ENCODE measurements at places on chromosomes 2 and 18.

DNA sequence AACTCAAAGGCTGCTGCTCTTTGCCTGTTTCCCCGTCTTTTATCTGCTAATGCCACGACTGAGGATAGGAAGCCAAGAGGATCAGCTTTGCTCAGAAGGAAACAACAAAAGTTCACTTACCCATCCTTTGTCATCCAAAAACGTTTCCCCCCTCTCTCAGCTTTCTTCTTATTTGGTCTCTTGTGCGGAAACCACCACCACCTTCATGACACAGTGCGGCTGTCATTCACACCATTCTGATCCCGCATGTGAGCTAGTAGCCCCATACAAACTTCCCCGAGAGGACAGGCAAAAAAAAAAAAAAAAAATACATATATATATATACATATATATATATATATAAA is 656 bp downstream of the LRRTM4 start:
- no peak for DNase-seq

DNA sequence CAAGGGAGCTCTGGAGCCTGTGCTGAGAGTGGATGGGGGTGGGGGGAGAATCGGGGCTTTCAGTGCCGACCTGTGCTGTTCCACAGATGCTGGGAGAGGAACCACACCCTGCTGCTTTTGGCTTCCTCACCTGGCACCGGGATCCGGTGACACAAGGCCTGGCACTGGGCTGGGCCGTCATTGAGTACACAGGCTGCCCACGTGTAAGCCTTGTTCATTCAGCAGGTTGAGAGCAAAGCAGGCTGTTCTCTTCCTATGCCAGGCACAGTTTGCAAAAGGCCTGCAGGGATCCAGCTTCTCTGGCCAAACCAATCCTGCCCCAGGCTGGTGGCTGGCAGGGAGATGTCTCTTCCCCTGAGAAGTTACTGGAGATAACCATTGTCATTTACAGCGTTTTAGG is 17.1 kb downstream of the TRIB2 start:
- no peak for DNase-seq

DNA sequence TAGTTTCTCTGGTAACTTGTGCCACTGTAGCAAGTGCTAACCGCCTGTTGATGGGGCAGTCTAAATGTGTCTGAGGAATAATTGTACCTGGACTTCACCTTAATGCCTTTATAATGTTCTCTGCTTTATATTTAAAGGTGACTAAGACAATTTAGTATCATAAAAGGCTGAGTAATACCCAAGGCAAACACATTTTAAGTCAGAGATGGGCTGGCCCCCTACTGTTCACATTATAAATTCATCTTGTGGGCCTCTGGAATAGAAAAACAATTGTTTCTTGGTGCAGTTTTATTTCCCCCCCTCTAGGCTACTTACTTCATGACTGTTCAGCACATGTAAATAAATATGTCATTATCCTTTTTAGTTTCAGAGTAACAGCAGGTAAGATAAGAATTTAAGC is 559.3 kb upstream of the PIK3C3 start:
- no peak for DNase-seq

GRCh38 chr2:109185821-109186570 is 57.0 kb downstream of the SH3RF3 start:
- no peak for DNase-seq

DNA sequence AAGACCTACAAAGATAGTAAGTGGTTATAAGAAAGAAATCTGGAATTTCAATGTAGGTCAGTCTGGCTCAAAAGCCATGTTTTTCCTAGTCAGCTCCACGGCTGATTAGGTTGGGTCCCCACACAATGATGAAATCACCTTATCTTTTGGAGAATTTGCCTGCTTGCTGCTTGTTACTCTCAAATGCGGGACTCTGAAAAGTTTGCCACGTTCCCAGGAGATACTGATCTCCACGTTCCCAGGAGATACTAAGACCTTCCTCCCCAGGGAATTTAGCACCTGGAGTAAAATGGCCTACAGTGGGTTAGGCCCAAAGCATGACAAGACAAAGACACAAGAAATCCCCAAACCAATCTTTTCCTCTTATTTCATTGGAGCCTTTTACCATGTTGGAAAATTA is 449.6 kb downstream of the TNS1 start:
- DNase-seq: no peak

DNA sequence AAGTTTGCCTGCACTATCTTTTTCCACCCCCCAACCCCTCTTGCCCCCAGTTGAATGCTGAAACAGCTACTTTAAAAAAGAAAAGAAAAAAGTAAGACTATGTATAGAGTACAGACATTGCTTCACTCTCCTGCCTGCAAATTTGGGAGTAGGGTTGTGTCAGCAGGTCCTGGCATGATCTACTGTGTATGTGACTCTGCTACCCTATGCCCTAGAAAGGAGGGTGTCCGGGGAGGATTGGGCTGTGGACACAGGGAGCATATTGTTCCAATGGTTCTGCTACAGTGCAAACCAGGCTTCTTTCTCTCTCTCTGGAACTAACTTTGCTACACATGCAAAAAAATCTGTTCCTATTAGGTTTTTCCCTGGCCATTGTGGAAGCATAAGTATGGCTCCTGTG is 9.9 kb upstream of the ZEB2 start:
- DNase-seq: no peak

GRCh38 chr2:187593697-187594096 is 39.5 kb upstream of the TFPI start:
- DNase-seq: no peak

DNA sequence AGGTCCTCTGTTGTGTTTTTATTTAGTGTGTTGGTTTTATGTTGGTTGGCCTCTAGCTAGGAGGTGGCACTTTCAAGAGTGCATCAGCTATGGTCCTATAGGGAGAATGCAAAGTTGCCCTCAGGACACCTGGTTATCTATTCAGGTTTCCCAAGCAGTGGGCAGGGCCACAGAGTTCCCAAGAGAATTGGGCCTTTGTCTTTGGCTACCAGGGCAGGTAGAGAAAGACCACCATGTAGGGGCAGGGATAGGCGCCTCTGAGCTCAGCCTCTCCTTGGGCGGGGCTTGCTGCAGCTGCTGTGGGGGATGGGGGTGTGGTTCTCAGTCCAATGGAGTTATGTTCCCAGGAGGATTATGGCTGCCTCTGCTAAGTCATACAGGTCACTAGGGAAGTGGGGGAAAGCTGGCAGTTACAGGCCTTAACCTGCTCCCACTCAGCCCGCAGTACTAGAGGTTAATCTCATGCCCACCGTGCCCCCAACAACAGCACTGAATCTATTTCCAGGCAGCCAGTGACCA is 26.0 kb downstream of the ABCB11 start:
- no peak for DNase-seq

DNA sequence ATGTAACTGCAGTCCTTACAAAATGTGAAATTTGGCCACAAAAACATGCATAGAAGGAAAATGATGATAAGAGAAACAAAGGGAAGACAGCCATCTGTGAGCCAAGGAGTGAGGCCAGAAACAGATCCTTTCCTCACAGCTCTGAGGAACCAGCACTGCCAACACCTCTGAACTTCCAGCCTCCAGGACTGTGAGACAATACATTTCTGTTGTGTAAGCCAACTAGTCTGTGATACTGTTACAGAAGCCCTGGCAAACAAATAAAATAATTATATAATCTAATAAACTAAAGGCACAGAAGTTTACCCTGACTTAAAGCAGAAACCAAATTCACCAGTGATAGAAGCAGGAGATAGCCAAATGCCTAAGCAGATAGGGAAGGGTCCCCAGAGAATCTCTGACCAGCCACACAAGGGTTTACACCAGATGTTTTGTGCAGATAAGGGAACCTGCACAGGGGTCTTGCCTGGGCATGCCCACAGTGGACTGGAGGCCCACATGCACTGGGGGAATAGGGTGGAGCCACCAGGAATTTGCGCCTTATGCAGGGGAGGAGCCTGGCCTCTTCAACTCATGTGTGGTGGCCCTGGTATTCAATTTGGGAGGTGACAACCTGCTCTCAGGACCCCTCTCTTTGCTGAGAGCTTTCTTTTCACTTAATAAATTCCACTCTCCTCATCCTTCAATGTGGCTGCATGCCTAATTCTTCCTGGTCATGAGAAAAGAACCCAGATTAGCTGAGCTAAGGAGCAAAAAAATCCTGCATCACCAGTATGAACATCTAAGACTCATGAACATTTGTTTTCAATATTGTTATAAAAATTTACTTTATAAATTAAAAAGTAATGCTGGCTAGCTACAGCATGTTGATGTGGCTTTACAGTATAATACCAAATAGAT is 3.8 kb upstream of the GCC2 start:
- DNase-seq: no peak

DNA sequence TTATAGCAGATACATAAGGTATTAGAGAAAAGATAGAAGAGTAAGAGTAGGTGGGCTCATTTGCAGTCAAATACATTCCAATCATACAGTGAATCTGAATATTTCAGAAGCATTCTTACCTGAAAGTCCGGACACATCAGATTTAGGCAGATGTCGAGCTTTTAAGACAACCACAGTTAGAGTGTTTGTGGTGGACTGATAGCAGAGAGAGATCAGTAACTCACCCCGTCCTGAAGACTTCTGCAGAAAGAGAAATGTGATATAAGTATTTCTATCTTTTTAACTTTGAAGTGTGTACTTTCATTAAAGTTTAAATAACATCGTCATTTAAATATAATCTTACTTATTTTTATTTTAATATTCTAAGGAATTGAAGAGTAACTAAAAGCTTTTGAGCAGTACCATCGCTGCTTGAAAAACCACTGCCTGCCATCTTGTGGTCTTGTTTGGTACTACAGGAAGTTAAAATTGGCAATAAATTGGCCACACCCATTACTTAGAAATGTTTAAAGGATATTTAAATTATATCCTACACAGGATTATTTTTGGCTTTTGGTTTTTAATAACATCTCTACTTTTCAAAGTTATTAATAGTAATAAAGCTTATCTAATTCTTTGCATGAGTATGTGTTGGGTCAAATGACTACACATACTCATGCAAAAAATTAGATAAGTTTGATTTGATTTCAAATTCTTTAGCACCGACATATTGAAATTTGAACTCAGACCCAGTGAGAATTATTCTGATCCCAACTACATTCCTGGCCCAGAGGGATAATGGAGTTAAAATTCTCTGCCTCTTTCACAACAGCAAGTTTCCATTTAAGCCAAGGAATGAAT is 5.5 kb downstream of the SYT4 start:
- peak; percentile 9 for DNase-seq

DNA sequence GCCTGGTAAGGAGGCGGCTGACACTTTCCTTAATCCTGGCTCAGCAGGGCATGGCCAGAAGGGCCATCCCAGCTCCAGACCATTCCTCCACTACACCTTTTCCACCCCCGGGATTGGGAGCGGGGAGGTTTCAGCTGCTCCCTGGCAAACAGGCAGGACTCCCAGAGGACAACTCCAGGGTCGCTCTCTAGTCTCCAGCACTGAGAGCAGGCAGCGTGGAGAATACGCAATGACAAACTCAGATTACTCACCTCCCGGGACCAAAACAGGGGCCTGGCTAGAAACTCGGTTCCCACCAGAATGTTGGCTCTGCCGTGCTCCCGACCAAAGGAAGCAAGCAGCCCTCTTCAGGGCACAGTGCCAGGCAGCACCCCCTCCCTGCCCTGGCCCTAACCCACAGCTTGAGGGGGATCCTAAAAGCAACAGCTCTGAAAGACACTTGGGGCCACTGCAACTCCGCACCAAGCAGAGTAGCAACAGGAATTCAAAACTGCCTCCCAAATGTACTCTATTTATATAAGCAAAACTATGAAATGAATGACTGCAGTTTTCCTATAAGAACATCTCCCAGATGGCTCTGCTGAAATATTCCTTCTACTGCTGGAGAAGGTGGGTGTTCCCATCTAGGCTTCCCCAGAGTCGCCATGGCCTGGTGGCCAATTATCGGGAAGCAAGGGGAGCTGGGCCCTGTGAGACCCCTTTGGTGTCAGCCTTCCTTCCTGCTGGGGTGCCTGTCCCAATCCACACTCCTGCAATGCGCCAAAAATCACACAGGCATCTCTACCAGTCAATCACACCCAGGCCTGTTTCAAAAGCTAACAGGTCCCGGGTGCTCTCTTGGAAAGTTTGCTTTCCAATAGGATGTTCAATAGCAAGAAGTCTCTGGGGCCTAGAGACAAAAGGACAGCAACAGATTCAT is 61.2 kb upstream of the POMC start:
- no peak for DNase-seq

GRCh38 chr2:186603286-186603685 is 13.4 kb downstream of the ITGAV start:
- DNase-seq: no peak

DNA sequence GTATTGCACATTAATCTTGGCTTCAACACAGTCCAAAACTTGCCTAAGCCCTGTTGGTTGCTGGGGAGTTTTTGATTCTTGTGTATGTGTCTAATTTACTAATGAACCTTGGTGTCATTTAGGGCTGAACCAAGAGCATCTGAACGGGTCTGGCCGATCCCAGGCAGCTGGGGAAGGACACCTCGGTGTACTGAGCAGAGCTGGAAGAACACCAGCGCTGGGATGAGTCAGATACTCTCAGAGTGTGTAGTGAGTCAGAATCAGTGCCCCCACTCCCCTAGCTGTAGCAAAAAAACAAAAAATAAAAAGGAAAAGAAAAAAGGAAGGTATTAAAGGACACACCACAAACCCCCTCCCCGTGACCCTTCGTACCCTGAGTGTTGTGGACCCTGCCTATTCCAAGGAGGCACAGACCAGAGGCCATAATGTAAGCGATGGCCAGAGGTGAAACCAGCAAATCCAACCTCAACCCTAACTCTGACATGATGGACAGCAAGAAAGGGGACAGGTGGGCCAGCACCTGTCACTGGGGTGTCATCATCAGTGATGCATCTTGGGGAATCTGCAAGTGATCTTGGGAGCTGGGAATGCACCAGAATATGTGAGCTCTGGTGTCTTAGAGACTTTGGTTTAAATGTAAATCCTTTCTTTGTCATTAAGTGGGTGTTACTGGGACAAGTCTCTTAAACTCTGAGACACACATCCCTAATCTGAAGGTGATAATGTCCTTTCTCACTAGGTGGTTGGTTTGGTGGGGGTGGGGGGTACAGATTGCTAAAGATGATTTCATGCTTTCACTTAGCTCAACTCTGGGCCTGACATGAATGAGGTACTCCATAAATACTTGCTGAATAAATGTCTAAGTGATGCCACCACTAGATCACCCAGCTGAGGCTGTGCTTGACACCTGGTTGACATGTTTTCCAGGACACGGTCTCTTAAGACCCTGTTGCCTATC is 34.2 kb upstream of the NCOA1 start:
- peak; percentile 56 for DNase-seq

- no peak for DNase-seq
Measured at GRCh38 chr2:147449323-147449991, 395.4 kb upstream of the ACVR2A start.

- no peak for DNase-seq
Measured at GRCh38 chr2:172467382-172467781, 40.0 kb downstream of the ITGA6 start.

DNA sequence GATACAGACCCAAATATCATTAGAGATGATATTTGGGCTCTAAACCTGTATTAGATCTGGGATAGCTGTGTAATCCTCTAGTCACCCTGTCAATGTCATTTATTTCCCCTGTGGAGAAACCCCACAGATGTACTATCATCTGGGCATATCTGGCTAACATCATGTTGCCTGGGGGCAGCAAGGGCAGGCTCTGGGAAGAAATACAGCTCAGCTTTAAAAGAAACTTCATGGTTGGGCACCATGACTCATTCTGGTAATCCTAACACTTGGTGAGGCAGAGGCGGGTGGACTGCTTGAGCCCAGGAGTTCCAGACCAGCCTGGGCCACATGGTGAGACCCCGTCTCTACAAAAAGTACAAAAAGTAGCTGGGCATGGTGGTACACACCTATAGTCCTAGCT is 282.5 kb downstream of the SLC8A1 start:
- no peak for DNase-seq
